ENCODE measurements at places on chromosomes 7 and 10.

- no peak for DNase-seq
Measured at GRCh38 chr10:51405580-51406351, 293.6 kb downstream of the CSTF2T start.

- peak; percentile 89 for DNase-seq
Measured at GRCh38 chr7:100516135-100516812, 22.7 kb upstream of the AGFG2 start.

DNA sequence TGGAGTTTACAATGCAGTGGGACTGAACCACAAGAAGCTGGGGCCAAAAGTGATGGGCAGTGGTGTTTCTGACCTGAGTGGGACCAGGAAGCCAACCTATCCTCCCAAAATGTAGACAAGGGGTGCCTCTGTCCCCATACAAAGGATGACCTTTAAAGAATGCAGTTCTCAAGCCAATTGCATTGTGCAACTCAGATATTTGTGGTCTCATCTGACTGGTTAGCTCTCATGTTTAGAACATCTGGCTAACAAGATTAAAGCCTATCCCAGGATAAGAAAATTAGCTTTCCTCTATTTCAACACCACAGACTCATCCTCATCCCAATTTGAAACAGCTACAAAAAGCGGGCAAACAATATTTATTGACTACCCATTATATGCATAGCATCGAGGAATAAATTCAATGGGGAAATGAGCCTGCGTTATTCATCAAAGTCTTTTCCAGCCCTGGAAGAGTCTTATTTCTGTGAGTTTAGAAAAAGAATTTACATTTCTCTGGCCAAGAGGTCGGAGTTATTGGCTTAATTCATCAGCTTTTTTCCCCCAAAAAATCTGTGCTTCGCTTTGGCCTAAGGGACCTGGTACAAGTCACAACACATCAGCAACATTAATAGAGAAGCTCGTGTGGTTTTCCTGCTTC is 26.7 kb downstream of the ELMO1 start:
- DNase-seq: no peak

- no peak for DNase-seq
Measured at GRCh38 chr10:130036296-130037065, 72.4 kb upstream of the EBF3 start.

DNA sequence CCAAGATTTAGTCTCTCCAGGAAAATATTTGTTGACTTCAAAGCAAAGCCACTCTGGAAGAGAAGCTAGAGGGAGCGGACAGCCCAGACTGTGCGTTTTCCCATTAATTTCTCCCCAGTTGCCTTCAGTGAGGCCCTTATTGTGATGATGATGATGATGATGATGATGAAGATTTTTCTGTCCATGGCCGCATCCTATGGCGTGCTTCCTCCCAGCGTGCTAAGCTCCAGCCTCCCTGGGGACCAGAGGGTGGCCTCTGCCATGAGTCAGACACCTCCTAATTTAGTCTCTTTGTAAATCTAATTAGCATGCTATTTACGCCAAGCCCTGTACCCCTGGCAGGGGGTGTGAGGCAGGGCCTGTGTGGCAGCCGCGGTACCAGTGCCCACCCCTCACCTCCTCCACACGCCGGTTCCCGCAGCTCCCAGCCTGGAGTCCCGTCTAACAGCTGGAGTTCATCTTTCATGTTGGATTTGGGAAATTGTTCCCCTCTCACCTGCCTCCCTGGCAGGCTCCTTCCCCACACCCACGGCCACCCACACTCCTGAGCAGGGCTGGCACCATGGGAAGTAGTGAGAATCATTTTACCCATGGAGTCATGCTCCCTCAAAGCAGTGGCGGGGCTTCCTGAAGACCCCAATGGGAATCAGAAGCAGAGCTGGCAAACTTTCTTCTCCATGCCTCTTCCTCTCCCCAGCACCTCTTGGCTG is 92.2 kb downstream of the C10orf105 start:
- DNase-seq: no peak

DNA sequence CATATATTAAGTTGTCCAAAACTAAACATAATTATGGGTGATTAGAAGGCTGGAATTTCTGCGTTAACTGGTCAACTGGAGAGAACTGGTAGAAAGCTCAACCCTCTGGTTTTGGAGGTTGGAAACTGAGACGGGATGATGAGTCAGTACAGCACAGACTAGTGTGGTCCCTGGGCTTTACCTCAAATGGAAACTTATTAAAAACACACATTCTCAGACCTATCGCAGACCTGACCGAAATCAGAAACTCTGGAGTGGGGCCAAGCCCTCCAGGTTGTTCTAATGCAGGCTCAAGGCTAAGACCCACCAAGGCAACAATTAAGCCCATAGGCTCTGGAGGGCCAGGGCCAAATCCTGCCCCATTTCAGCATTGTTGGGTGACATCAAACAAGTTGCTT is 136.9 kb downstream of the KCNMA1 start:
- no peak for DNase-seq

GRCh38 chr10:52423369-52423768 is 109.3 kb downstream of the DKK1 start:
- no peak for DNase-seq

Data from NAMALWA (cell line).